Body of pancreas (tissue), 4 donors: ENCODE measurements at places on chromosomes 5 and 9.

DNA sequence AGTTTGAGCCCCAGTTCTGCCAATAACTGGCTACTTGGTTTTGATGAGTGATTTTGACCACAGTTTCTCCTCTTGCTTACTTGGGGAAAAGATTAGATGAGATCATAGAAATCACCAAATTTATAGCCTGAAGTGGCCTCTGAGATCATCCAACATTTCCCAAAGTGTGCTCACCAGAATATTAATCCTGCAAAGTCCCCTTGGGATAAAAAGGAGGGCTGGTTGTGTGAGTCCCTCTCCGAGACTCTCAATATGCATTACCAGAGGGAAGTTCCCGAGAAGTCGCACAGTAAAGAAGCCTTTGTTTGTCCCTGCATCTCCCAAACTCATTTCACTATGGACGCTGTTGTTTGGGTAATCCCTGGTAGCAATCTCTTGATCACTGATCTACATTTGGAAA lies 88.4 kb upstream of the ADRA1B start:
- no peak for DNase-seq

DNA sequence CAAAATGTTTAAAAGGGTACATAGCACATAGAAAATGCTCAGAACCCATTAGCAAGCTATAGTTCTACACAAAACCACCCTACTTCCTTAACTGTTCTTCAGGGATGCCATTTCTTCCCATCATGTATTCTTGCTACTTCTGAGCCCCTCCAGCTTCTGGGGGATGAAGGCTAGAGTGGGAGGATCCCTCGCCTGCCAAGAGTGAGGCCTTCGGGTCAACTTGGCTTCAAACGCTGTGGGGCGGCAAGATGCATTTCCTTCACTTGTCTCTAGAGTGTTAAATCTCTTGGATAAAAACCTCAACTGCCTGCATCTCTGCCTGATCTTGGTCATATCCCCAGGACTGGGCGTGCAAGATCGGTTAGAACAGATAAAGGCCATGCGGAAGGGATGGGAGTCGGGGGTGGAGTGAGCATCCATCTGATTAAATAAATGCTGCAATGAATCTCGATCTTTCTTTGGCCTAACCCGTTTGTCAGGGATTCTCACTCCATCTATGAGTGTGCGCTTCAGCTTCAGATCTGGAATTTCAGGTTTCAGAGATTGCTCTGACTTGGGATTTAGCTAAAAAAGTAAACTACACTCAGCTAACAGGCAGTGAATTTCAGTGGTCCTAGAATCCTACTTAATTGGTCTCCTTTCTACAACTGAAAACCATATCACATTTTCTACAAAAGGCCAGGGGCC lies 118.0 kb upstream of the PANK3 start:
- DNase-seq = no peak

DNA sequence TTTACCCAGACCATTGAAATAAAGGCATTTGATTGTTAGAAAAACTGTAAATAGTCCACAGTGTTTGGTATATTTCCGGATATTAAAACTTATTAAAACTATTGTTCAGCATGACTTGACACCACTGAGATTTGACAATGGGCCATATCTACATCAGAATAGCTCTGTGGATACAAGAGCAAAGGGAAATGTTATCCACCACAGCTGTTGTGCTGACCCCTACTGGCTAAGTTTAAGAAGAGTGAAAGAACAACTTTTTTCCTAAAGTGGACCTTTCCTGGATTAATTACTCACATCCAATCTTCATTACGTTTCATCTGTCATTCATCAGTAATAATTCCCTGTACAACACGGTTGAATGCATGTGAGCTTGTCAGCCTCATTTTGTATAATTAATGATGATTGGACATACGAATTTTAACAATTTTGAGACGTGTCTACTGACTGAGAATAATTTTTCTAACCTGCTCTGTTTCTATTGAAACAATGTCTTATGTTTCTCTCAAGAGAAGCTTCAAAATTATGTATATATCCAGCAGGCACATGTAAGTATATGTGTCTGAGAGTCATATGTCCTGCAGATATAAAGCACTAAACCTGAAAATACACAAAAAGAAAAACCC lies 1952.6 kb downstream of the MAT2B start:
- peak; percentile 45 for DNase-seq

- DNase-seq = no peak
Measured at GRCh38 chr5:88401228-88401627, 132.6 kb upstream of the TMEM161B start.

GRCh38 chr5:139774980-139775661 lies 20.5 kb upstream of the PSD2 start:
- DNase-seq = peak; percentile 76

- DNase-seq = no peak
Measured at GRCh38 chr5:99061299-99061698, 132.5 kb upstream of the CHD1 start.

DNA sequence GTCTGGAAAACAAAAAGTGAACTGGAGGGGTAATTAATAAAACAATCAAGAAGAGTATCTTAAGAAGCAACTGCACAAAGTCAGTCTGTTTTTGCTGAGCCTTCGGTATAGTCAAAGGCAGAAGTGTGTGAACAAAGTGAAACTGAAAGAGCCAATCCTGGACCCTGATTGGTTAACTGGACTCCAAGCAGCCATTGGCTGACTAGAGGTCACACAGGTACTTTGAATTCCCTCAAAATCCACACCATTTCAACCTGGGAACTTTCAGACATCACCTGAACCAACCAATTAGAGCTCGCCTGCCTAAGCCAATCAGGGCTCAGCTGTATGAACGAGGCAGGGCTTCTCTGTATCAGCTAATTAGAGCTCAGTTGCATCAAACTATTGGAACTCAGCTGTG lies 286.7 kb downstream of the TLE4 start:
- DNase-seq = no peak

DNA sequence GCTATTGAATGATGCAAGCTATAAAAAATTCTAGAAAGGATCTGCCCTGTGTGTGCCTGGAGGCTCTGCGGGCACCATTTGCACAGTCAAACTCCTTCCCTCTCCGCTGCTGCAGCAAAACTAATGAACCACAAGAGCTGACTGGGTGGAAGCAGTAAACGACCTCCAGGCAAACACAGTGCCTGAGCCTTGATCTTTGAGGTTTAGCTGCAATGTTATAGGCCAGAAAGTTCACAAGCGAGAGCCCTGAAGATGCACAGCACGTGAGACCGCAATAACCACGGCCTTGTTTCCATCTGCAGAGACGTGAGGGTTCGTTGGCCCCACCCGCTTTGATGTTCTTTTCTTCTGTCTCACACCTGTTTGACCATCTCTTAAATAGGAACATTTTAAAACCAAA lies 69.2 kb upstream of the S1PR3 start:
- no peak for DNase-seq

- DNase-seq = no peak
Measured at GRCh38 chr5:68747521-68747920, 346.3 kb upstream of the SLC30A5 start.

- no peak for DNase-seq
Measured at GRCh38 chr9:129497813-129498450, 123.0 kb downstream of the C9orf50 start.

DNA sequence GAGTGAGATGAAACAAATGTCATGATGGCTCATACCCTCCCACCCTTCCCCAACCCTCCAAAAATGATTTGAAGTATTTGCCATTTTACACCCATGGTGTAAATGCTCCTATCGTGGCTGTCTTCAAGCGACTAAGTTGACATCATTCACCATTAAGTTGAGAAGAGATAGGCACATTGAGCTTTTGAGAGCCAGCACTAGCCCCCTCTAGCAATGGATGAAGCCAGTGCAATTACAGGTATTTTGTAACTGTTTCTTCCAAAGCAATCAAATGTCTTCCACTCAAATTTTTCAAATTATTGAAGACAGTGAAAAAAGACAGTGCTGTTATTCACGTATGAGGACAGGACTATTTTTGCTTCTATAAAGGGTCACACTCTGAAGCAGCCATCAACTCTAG lies 371.5 kb upstream of the KLF4 start:
- DNase-seq = no peak

DNA sequence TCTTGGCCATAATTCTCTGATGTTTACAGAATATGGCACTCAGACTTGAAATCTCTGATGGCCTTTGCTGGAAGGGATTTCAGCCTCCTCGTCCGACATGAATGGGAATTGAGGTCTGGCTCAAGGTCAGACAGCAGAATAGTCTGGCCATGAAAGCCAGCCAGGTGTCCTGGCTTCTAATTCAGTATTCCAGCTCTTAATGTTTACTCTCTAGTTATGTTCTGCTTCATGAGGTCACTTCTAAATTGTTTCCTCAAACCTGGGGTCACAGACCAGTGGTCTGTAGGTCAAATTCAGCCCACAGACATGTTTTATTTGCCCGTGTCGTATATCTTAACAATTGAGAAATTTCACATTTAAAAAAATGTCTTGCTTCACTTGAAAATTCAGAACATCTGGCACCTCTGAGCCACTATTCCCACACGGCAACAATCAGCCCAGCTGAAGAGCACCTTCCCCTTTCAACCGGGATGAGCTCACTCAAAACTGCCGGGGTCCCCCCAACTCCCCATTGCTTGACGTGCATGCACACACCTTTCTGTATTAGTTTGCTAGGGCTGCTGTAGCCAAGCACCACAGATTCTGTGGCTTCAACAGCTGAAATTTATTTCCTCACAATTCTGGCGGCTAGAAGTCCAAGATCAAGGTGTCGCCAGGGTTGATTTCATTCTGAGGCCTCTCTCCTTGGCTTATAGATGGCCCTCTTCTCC lies 243.5 kb downstream of the ENC1 start:
- DNase-seq = peak; percentile 57

DNA sequence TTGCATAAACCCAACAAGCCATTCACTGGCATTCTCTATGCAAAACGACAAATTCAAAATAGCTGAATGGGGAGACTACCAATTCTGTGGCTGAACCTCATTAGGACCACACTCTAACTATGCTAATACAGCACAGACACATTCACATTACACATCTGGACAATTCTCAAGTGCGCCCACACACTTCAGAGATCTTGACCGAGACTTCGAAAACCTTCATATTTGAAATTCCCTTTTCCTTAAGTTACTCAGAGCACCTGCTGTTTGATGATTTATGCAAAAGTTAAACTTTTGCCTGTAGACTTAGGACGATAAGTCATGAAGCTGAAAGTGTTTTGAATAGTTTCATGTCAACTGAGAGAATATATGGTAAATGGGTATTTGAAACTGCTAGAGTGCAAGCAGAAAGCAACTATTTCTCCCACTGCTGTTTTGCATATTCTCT lies 111.9 kb downstream of the FBN2 start:
- no peak for DNase-seq

DNA sequence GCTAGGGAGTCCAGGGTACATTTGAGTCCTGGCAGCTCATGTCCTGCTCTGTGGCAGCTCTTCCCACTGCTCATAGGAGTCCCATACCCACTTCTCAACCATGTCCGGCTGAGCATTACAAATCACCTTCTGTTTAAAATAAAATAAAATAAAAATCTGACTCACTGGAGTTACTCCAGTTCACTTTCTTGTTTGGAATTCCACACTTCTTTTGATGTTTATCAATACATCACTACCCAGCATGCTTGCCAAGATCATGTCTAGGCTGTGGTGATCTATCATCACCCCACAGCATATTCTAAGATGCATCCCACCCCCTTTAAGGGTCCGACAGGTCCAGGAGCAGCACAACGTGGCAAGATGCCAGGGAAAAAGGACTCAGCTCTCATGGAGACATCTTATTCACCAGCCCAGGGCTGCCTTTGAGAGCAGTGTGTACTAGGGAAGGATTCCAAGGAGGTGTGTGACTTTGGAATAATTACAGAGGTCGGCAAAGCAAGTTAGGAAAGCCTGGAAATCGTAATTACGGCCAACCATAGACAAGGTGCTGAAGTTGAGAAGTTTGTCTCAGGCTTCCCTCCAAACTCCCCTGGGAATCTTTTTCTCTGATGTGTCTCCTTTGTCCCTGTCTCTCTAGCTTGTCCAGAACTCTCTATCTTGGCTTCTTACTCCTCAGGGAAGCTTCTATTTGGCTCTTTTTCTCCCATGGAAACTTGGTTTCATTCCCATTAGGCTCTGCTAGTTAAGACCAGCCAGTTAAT lies 111.4 kb upstream of the SLC1A3 start:
- DNase-seq = peak; percentile 6

DNA sequence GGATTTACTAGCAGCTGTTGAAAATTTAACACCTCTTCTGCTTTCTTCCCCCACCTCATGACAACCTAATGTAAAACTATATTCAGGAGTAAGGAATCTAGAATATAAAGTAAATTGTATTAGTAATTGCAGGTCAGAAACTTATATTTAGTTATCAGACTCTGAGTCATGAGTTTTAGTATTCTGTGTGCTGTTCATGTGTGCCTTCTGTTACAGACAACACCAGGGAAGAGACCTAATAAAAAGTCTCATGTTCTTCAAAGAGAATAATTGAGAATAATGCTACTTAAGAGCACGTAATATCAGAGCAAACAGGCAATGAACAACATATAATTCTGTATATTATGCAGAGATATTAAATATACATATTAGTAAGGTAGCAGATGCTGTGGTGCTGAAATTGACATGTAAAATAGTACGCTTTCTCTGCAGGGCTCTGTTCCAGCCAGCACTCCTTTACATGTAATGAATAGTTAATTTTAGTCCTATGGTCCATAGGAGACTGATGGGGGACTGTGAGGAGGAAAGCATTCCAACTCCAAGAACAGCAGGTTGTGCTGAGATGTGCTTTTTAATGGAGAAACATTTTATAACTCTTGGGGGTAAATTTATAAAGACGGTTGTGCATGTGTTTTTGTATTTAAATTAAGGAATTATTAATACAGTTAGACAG lies 106.4 kb downstream of the ZSWIM6 start:
- DNase-seq = no peak

DNA sequence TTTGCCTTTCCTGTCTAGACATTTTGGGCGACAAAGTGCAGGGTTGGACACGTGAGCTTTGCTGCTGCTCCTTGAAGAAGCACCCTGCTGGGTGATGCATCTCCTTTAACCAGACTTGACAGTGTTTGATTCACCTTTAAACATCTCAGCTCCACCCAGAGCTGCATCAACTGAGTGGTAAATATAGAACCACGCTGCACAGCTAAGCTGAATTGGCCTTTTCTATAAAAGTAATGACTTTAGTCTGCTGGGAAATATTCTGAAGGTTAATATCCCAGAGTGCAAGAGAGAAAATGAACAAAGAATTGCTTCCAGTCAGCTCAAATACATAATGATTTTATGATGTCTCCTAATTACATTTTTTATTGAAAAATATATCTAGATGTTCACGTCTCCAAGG lies 264.3 kb upstream of the ADCY2 start:
- no peak for DNase-seq

DNA sequence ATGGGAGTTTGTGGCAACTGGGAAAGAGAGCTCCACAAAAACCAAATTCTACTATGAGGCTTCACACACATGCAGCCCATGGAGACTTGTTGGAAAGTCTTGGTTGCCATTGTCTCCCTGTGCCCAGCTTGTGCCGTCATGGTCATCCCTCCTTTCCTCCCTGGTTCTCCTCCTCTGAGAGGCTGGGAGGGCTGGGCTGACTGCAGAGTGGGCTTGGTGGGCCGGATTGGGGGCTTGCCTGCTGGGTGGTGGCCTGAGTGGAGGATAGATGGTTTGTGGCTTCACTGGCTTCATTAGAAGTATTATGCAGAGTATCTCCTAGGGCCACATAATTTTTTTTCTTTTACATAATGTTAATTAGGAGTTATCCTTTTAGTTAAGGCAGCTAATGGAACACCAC lies 52.3 kb upstream of the IRX2 start:
- no peak for DNase-seq
